ENCODE measurements at places on chromosomes 7 and 10.

GRCh38 chr10:69505636-69506318 lies 54.5 kb downstream of the TSPAN15 start:
- no peak for DNase-seq

GRCh38 chr10:114632869-114633715 lies 25.0 kb downstream of the ABLIM1 start:
- no peak for DNase-seq

DNA sequence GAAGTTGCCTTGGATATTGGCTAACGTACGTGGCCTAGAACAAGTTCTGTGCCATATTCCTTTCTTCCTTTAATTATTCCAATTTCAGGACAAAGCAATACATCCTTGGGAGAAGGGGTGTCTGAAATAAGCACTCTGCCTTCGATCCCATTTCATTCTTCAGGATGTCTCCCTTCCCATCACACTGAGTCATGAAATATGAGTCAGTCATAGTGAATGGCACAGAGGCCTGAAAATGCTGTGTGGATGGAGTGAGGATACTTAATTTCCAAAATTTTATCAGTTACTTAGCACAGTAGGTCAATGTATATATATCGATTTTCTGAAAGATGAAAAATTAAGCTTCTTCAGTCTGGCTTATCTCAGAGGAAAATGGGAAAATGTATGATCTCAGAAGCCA lies 19.5 kb downstream of the EVX1 start:
- DNase-seq, result no peak

DNA sequence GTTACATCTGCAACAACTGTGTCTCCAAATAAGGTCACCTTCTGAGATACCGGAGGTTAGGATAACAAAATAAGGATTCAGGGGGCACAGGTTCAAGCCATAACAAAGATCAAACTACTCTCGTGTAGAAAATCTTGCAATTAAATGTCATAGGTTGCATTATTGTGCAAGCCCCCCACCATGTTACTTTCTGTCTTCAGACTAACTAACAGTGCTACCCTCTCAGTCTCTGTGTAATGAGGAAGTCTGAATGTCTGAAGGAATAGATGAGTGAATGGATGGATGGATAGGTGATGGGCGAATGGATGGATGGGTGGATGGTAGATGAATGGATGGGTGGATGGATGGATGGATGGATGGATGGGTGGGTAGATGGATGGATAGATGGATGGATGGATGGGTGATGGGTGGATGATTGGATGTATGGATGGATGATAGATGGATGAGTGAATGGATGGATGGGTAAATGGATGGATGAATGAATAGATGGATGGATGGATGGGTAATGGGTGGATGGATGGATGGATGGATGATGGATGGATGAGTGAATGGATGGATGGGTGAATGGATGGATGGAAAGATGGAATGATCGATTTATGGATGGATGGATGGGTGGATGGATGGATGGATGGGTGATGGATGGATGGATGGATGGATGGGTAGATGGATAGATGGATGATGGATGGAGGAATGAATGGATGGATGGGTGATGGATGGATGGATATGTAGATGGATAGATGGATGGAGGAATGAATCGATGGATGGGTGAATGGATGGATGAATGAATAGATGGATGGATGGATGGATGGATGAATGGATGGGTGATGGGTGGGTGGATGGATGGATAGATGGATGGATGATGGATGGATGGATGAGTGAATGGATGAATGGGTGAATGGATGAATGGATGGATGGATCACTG lies 557.3 kb upstream of the FOXK1 start:
- DNase-seq, result no peak

DNA sequence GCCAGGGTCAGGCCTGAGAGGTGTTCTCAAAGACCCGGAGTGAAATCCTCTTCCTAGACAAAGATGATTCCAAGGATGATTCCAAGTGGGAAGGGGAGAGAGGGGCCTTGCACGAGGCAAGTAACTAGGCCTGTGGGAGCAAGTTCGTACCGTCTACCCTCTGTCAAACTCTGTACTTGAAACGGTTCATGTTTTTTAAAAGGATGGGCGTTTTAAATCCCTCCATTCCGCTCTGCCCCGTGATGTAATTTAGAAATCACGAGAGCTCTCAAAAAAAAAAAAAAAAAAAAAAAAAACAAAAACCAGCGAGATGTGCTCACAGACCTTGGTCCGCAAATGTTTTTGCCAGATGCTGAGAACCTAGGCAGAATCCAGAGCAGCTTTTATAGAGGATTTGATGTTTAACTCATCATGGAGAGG lies 114.7 kb upstream of the CARD11 start:
- no peak for DNase-seq

- no peak for DNase-seq
Measured at GRCh38 chr7:22435105-22435504, 64.9 kb downstream of the STEAP1B start.

GRCh38 chr10:3702569-3702968 lies 82.4 kb downstream of the KLF6 start:
- DNase-seq, result no peak

GRCh38 chr7:103867874-103868273 lies 121.6 kb downstream of the RELN start:
- DNase-seq, result no peak

Measured in activated gamma-delta T cell treated with anti-CD3 and anti-CD28 coated beads, Interleukin-2, amount 50 U/mL, for 16 hours (primary cell).